ENCODE measurements at places on chromosomes 7 and 10. TPM values are rescaled to one million over a fixed set of nuclear protein-coding genes. Genes with fewer than 3 reads are reported as not detected.

HOXA7 gene
- not detected for total RNA-seq

UCN3 gene
- total RNA-seq, result not detected

LRRD1 gene
- total RNA-seq, result 0.15 TPM

CNNM2 gene
- total RNA-seq, result 15.8 TPM

TSPAN12 gene
- 3.7 TPM for total RNA-seq

ATOH7 gene
- 0.23 TPM for total RNA-seq

HECW1 gene
- 2.5 TPM for total RNA-seq

CDC14C gene
- total RNA-seq, result not detected

RHBDD2 gene
- 31.8 TPM for total RNA-seq

PALD1 gene
- total RNA-seq, result 1.6 TPM

CLCN1 gene
- not detected for total RNA-seq

PDE6C gene
- not detected for total RNA-seq

NXPH1 gene
- not detected for total RNA-seq

DOCK4 gene
- 26.1 TPM for total RNA-seq

VGF gene
- 338 TPM for total RNA-seq

MRPS16 gene
- total RNA-seq, result 60.8 TPM

CHAT gene
- not detected for total RNA-seq

CALHM1 gene
- not detected for total RNA-seq

TMEM196 gene
- not detected for total RNA-seq

FMC1 gene
- total RNA-seq, result 18.9 TPM
